Stimulated activated CD8-positive, alpha-beta memory T cell treated with anti-CD3 and anti-CD28 coated beads, Interleukin-15, amount 100 ng/mL, for 24 hours (primary cell): ENCODE measurements at places on chromosomes 2 and 18.

- DNase-seq = no peak
Observed at GRCh38 chr18:67583621-67584020, 67.1 kb upstream of the DSEL start.

GRCh38 chr2:15059870-15060512, 427.5 kb downstream of the LRATD1 start:
- DNase-seq = no peak

- no peak for DNase-seq
Observed at GRCh38 chr18:13619505-13620205, 106.7 kb downstream of the FAM210A start.

DNA sequence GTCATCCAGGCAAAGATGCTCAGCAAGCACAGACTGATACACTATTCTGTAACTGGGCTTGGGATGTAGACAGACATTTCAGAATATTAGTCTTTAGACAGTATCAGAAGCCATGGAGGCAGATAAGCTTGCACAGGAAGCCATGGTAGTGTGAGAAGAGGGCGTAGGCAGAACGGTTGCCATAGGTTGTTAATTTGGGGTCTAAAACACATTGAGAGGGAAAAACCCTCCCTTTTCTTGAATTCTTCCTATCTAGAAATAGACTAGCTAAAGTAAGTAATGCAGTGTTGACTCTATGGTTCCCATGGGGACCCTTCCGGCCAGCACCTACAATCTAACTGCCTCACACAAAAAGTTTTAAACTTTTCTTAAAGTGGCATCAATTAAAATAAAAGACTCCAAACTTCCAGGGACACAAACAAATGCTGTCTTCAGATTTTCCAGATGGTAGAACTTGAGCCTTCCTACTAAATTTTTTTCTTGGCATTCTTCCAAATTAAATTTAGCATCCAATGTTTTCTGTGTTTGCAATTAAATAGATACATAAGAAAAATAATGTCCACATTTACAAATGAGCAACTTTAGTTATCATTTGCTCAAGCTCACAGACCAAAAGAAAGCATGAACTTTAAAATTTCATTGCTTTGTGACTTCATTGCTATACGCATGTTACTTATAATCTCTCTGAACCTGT, 1.9 kb downstream of the PRKRA start:
- no peak for DNase-seq

DNA sequence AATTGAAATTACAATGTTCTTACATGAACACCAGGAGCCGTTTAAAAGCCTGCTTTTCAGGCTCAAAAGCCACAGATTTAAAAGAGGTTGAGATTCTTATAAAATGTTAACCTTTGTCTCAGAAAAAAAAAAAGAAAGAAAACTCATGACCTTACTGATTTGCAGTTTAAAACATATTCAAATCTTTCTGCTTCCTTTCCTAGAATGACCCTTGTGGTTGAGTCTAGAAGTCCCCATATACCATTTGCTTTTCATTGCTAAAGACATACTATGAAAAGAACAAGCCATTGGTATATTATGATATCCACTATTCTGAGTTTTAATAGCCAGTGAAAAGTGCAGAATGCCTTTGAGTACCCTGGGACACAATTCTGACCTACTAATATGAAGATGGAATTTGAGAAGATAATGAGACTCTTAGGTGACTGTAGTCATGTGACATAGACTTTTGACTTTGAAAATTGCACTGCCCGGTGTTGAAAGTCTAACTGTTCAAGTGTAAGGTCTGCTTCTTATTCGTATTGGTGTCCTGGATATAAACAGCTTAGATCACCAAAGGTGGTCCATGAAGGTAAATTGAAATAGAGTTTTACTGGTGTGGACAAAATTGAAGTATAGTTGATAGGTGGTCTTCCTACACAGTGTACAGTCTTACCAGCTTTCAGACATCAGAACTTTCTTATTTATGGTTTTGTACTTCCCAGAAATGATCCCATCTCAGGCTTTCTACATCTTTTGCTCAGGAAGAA, 117.0 kb downstream of the DOCK10 start:
- DNase-seq = no peak

DNA sequence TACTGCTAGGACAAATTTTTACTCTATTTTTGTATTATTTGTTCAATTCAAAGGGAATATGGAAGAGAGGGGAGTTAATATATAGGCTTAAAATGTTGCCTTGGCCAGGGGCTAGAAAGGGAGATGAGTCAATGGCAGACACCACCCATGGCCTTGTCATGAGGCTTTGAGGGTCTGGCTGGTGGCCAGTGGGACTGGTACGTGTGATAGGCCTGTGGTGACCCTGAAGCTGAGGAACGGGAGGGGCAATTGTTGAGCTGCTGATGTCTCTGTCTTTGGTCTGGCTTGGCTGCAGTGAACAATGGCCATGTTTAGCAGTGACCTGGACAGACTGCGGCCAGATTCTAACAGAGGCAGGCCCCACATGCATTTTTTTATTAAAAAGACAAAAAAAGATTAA, 18.5 kb downstream of the GKN1 start:
- no peak for DNase-seq

DNA sequence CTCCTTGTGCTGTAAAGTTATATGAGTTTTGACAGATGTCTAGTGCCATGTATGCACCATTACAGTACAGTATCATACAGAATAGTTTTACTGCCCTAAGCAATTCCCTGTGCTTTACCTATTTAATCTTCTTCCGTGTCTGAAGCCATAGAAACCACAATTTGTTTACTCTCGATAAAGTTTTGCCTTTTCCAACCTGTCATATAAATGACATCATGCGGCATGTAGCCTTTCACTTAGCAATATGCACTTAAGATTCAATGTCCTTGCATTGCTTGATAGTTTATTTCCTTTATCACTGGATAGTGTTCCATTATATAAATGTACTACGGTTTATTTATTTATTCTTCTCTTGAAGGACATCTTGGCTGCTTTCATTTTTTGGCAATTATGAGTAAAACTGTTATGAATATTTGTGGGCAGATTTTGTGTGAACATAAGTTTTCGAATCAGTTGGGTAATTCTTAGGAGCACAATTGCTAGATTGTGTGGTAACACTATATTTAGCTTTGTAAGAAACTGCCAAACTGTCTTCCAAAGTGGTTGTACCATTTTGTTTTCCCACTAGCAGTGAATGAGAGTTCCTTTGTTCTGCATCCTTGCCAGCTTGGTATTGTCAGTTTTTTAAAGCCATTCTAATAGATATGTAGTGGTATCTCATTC, 136.8 kb upstream of the MAP3K20 start:
- no peak for DNase-seq

GRCh38 chr2:46832543-46832942, 83.1 kb downstream of the MCFD2 start:
- no peak for DNase-seq

DNA sequence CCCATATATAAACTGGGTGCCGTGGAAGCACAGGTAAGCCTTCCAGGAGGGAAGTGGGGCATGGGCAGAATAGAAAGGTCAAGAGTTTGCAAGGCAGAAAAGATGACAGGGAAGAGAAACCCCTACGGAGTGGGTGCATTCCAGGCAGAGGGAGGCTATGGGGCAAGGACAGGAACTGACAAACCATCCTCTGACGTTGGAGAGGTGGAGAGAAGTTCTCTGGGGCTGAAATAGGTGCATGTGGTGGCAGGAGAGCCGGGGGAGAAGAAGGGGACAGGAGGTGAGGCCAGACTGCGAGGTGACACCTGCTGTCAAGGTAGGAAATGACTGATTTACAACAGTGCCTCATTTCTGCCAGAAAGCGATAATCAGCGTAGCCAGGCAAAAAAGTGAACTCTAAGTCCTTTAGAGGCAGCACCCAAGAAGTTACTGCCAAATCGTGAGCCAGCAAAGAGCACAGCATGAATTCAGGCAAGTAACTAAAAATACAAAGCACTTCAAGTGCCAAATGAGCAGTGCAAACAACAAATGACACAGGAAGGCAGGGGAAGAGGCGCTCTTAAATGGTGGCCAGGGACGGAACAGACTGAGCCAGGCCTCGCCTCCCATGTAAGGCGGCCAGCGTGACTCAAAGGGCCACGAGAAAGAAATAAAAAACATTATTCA, 113.3 kb upstream of the ACVR1C start:
- no peak for DNase-seq

GRCh38 chr2:184904991-184905390, 306.7 kb downstream of the ZNF804A start:
- no peak for DNase-seq

DNA sequence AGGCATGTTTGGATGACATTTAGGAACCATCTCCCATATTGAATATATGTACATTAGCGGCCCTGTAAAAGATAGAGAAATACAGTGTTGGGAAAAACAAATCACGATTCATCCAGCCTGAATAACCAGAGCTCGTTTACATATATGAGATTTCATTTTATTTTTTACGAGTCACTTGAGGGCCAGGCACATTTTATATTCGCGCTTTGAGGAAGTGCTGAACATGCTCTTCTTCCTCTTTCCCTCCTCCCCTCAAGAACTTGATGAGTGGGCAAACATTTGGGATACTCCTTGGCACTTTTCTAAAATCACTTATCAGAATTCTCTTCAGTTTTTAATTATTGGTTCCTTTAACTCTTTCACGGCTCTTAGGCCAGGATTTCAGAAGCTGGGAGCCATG, 268.0 kb upstream of the TANK start:
- no peak for DNase-seq

DNA sequence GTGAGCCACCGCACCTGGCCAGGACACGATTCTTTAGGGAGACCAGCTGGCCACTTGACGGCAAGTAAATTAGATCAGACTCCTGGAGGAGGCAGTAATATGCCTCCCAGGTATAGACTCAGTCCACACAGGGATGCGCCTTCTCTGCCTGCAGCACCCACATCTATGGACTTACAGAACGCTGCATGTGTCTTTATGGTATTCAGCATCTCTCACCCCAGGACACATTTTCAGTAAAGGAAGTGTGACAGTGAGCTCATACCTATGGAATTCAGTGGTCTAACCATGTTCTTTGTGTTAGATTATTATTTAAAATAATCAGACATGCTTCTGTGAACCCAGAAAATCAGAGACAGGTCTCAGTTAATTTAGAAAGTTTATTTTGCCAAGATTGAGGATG, 5.9 kb upstream of the NARS1 start:
- no peak for DNase-seq

DNA sequence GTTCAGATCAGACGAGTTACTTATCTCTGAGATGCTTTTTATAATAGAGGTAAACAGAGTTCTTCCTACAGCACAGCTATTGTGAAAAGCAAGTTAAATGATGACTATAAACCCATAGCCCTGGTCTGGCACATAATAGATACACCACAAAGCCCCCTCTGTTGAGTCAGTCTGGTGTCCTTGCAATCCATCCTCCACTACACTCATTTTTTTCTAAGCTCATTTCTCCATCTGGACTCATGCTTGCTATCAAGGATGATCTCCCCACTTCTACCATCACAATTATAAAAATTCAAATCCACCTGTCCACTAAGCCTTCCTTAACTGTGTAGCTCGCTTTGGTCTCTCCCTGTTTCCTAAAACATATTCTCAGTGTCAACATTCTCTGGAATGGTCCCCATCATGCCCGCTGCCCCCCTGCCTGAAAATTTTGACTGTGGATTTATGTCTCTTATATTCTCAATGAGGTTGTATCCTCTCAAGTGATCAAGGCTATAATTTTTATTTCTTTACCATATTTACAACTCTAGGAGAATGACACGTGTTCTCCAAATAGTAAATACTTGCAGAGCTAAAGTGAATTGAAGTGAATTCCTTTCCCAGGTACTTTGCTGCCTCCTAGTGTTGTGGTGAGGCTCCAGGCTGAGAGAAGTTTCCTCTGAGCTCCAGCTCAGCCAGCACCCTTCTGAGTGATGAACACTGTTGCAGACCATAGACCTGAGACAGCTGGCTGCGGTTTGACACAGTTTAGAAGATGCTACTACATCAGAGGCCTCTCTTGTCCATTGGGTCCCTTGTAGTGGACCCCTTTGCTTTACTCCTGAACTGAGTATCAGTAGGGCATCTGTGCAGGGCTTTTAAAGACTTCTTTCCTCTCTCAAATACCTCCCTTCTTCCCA, 108.7 kb downstream of the DPP10 start:
- no peak for DNase-seq

GRCh38 chr2:10883066-10883465, 28.7 kb upstream of the KCNF1 start:
- no peak for DNase-seq

GRCh38 chr18:58324824-58325480, 280.9 kb downstream of the NEDD4L start:
- no peak for DNase-seq

GRCh38 chr2:10584843-10585475, 104.8 kb downstream of the NOL10 start:
- no peak for DNase-seq

GRCh38 chr2:109067631-109068125, 61.3 kb upstream of the SH3RF3 start:
- DNase-seq = no peak

- DNase-seq = no peak
Observed at GRCh38 chr2:30732876-30733275, 74.4 kb downstream of the CAPN13 start.

- no peak for DNase-seq
Observed at GRCh38 chr2:105546628-105546974, 147.8 kb upstream of the FHL2 start.

- DNase-seq = no peak
Observed at GRCh38 chr2:194917519-194917918, 739.5 kb upstream of the SLC39A10 start.

GRCh38 chr2:72131916-72132841, 15.5 kb downstream of the CYP26B1 start:
- no peak for DNase-seq

- no peak for DNase-seq
Observed at GRCh38 chr2:195520671-195521155, 136.3 kb upstream of the SLC39A10 start.

GRCh38 chr2:230694241-230694640, 18.4 kb upstream of the CAB39 start:
- no peak for DNase-seq

DNA sequence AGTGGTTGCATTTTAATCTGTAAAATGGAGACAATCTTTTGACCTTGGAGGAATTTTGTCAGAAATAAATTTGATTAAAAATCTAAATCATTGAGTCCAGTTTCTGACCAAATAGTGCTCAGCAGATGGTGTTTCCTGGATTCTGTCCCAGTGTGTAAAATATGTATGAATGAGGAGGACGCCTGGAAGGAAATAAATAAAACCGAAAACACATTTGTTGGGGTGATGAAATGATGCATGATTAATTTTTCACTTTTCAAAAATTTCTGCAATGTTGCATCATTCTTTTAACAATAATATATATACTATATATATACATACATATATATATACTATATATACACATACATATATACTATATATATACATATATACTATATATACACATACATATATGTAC, 261.1 kb upstream of the TRIB2 start:
- no peak for DNase-seq

- no peak for DNase-seq
Observed at GRCh38 chr18:74173434-74173750, 25.1 kb downstream of the TIMM21 start.

- no peak for DNase-seq
Observed at GRCh38 chr18:78196280-78196679, 783.3 kb upstream of the SALL3 start.

DNA sequence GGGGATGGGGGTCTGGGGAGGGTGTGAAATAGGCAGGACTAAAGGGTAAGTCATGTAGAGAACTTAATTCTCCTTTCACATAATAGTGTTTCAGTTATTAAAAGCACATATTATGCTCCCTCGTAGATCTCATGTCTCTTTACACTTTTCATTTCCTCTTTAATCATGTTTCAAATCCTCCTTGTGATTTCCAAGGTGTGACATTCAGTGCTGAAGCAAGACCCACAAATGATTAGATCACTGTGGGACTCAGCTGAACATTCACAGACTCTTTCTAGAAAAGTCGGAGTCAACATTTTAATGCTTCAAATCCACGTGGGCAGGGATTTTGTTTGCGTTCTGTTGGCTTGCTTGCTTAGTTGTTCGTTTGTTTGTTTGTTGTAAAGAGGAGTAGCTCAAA, 34.7 kb upstream of the CALCRL start:
- no peak for DNase-seq
